AG09309 (cell line): ENCODE measurements at places on chromosomes 3 and 15.

GRCh38 chr15:78923015-78923414, 21.8 kb downstream of the CTSH start:
- DNase-seq = no peak

DNA sequence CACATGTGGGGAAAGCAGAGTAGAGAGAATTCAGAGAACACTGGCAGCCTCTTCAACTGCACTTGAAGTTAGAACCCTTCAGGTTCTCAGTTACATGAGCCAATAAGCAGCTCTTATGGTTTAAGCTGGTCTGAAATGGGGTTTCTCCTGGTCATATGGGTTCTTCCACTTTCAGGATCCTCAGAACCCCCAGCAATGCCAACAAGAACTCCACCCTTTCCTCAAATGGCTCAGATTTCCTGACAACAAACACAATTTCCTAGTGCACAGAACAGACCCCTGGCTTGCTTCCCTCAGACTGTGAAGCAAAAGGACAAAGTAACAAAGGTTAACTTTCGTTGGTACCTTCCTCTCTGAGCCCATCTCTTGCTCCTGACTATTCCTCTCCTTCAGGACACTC, 23.9 kb upstream of the FRMD4B start:
- no peak for DNase-seq

DNA sequence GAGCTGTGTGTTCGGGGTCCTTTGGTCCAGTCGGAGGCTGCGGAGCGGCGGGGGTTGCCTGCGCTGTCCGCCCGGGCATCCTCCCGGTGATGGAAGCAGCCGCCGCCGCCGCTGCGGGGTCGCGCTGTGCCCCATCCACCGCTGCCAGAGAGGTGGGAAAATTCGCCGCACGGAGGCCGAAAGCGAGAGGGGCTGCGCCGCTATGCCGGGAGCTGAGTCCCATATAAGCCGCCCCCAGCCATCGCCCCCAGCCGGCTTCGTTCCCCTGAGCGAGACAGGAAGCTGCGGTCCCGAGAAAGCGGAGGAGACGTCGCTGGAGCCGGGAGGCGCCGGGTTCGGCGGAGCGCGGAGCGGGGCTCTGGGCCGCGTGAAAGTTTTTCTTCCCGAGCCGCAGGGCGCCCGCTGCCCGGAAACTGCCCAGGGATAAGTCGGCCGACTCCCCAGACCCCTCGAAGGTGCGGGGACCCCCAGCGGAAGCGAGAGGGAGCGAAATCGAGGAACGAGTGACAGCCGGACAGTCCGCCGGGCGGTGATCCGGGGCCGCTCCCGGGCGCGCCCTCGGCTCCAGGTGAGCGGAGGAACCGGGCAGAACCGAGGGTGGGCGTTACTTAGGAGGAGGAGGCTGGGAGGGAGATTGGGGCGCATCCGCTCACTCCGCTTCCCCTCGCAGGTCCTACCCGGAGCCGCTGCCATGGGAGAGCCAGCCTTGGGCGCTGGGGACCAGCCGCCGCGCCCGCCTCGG, 574 bp downstream of the CHST2 start:
- no peak for DNase-seq

DNA sequence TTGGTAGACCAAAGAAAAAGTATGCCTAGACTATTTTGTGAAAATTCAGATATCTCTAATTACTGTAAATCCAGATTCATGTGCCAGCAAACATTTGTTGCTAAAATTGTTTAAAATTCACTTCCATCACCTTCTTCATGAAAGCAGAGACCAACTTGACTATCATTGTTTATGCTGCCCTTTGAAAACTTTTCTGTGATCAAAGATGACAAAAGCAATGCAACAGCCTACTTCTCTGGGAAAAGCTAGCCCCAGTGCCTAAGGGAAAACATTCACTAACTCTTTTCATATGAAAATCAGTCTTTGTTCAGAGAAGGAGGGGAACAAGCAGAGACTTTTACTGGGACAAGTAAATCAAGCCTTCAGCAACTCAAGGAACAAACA, 178.0 kb upstream of the P2RY1 start:
- DNase-seq = no peak

DNA sequence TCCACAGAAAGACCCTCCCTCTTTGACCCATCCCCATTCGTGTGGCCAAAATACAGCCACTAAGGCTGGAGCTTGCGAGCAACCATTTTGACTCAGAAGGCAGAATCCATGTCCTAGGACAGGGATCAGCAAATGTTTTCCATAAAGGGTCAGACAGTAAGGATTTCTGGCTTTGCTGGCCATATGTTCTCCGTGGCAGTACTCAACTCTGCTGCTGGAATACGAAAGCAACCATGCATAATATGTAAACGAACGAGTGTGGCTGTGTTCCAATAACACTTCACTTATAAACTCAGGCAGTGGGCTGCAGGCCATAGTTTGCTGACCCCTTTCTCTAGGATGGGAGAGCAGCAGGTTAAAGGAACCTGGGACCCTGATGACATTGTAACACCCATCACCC, 77.6 kb upstream of the WNT5A start:
- DNase-seq = no peak

DNA sequence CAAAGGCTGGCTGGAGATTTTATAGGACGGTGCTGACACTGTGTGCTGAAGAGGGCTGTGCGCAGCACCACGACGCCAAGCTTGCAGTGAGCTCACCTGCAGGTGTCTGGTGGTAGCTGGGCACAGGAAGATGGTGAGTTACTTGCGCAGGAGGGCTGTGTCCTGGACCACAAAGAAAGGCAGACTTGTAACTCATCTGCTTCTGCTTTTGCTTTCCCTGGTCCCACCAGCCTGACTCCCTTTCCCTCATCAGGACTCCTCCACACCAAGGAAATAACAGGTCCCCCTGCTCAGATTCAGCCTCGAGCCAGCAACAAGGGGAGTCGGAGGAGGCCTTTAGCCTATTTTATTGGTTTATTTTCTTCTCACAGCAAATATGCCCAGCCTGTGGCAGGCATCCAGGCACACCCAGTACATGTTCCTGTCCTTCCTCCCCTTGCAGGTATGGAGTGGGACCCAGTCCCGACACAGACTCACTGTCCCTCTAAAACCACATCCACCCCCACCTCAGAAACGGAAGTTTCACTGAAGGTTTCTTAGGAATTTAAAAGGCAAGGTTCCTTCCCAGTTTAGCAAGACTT, 35.6 kb upstream of the FLNB start:
- DNase-seq = no peak

- no peak for DNase-seq
Observed at GRCh38 chr15:42730135-42730534, 6.8 kb downstream of the CDAN1 start.

DNA sequence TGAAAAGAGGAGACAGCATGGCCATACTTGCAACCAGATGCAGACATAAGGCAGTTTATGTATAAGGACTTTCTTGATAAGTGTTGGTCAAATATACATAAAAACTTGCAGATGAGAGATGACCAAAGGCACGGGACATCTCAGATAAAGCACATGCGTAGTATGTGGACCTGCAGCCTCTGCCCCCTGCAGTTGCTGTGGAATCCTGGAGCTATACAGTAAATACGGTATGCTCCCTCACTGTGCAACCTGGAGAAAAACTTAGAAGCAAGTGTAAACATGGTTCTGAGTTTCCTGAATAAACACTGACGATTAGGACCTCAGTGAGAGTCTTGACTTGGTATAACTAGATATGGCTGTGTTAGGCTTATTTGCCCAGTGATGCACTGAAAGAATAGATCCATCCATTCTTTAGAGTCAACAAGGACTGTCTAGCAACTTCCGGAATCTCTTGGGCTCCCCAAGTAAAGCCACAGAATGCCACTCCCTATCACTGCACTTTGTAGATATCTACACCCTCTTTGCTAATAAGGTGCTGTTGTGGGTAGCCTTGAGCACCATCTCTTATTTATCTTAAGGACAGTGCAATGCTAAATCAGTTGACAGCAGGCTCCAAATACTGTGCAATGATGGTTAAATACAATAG, 40.2 kb downstream of the GJD2 start:
- DNase-seq = no peak

- DNase-seq = no peak
Observed at GRCh38 chr3:65633018-65633638, 405.6 kb downstream of the MAGI1 start.

- DNase-seq = no peak
Observed at GRCh38 chr3:119395923-119396358, 67.5 kb downstream of the TMEM39A start.

DNA sequence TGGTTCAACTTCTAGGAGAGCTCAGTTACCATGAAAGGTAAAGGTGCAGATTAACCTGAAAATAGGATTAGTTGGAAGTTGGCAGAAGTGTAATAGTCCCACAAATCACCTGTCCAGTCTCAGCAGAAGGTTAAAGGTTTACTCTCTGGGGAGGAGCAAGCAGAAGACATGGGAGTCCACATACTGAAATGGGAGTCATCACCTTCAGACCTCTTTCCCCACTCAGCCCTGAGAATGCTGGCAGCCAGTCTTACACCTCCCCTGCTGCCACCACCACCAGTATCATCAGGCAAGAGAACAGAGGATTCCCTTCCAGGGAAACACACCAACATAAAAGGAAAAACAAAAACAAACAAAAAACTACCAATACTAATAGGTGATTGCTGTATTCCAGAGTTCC, 13.8 kb upstream of the PLA2G4D start:
- DNase-seq = no peak

GRCh38 chr3:171776411-171776810, 33.9 kb downstream of the PLD1 start:
- no peak for DNase-seq
